Lower lobe of right lung (tissue), 2 donors: ENCODE measurements at places on chromosomes 11 and 22. TPM values are rescaled to one million over a fixed set of nuclear protein-coding genes. Genes with fewer than 3 reads are reported as not detected.

Gene BLID
- 0.62 TPM for total RNA-seq

DNA sequence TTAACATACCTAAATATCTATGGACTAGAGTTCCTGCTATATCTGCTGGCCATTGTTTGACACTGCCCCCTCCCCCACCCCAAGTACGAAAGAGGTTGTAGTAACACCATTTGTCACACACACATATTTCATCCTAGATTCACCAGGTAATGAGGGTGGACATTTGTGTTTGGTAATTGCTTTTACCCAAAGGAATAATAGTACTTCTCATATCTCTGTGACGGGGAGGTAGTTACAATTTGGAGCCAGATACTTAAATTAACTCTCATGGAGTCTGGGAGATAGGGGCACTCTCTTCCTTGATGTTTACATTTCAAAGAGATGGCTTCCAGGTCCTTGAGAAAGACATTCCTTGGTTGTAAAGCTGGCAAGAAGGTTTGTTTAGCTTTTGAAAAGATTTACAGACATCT, 38.7 kb downstream of the REXO2 start:
- H3K4me1 ChIP-seq, result no peaks in the 10 kb centered on the region
- no peaks in the 10 kb centered on the region for H3K27me3 ChIP-seq
- H3K27ac ChIP-seq, result no peak overlapping the region

DNA sequence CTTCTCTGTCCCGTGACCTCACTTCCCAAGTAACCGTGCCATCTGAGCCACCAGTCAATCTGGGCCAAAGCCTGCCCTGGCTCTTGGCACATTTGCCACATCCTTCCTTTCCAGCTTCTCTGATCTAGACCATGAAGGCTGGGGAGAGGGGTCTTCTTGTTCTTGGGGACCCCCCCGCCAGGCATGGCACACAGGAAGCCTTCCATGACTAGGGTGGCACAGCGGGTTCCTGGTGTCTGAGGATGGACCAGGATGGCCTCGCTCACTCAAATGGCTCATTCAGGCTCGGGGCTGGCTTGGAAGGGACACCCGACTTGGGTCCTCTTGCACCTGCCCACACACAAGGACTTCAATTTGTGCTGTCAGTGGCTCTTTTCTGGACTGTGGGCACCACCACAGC, 121.3 kb downstream of the BCR start:
- no peak overlapping the region for H3K4me3 ChIP-seq
- peak; percentile 21 for DNase-seq
- no peaks in the 10 kb centered on the region for H3K27me3 ChIP-seq
- no peak overlapping the region for H3K27ac ChIP-seq

GRCh38 chr22:27662359-27663301, 138.9 kb downstream of the MN1 start:
- no peak overlapping the region for H3K27ac ChIP-seq
- DNase-seq, result no peak
- no peaks in the 10 kb centered on the region for H3K27me3 ChIP-seq

DNA sequence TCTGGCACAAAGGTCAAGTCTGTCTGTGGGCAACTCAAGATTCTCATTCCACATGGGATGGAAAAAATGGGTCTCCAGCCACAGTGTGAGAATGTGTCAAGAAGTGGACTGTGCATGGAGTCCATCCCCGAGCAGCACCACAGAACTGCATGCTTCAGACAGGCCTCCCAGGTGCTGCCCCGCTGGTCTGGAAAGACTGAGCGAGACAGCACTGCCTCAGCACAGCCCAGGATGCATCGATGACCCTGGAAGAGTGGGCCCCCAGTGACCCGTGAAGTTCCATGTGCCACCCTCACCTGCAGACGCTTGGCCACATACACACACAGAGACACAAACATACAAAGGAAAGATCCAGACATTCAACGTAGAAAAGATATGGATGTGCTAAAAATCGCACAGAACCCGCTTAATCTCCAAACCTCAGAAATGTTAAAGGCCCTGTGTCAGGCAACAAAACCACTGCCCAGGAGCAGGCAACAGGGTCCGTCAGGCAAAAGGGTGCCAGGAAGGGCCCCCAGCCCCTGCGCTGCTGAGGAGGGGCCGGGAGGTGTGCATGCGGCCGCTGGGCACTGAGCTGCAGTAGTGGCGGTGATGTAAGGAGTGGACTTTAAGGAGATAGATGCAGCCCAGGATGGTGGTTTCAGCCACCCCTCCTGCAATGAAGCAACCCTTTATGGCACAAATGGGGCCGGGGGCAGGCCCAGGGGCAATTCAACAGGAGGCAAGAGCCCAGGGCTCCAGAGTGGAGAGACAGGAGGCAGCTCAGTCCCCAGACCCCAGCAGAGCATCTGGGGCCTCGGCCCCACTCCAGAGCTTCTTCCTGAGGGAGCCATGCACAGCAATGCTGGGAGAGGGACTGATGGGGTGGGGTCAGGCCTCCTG, 84.7 kb downstream of the DGCR2 start:
- no peaks in the 10 kb centered on the region for H3K27me3 ChIP-seq
- peak; percentile 24 for DNase-seq
- H3K27ac ChIP-seq, result no peak overlapping the region
- no peak overlapping the region for H3K4me3 ChIP-seq
- H3K36me3 ChIP-seq, result peaks cover 59% of the 10 kb centered on the region
